ENCODE measurements at places on chromosomes 2 and 18.

GRCh38 chr2:75074228-75074627 is 115.8 kb downstream of the POLE4 start:
- no peak for DNase-seq

DNA sequence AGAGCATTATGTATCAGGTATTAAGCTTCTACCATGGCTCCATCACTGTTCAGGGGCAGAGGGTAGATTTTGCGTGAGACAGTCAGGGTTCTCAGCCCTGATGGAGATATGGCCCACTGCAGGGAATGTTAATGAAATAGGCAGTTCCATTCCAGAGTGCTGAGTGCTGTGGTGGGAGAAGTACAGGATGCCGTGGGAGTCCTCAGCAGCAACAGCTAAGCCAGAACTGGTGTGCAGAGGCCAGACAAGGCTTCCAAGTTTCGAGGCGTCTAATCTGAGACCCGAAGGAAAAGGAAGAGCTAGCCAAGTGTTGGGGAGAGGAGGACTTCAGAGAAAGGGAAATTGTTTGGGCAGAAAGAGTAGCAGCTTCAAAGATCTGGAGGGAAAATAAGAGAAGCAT is 30.2 kb upstream of the MAPRE2 start:
- DNase-seq: no peak

DNA sequence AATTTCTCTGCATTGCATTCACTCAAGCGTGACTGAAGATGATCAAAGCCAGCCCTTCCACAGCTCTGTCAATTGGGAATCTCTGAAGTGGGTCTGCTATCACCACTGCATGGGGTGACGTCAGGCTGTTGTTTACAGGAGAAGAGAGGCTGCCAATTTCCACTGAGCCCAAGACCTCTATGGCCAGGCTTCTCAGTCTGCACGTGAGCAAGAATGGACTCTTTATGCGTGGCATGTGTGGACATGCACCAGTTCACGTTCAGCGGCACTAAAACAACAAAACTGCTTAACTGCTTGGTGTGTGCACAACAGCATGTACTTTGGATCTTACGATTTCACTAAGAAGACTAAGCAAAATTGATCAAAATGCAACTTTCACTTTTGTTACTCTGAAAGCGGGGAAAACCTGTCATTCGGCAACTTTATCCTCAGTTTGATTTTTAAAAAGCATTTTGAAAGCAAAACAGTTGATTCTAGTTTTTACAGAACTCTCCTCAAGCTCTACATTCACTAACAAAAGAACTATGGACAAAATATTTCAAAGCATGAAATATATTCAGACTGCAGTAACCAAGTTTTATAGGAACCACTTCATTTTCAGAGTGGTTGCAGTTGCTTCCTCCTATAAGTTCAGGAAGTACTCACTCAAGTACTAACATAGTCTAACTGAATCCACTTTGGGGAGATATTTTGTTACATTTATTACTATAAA is 77.0 kb upstream of the SERTAD2 start:
- peak; percentile 92 for DNase-seq

- DNase-seq: peak; percentile 35
Observed at GRCh38 chr2:172551271-172551670, 4.6 kb upstream of the PDK1 start.

DNA sequence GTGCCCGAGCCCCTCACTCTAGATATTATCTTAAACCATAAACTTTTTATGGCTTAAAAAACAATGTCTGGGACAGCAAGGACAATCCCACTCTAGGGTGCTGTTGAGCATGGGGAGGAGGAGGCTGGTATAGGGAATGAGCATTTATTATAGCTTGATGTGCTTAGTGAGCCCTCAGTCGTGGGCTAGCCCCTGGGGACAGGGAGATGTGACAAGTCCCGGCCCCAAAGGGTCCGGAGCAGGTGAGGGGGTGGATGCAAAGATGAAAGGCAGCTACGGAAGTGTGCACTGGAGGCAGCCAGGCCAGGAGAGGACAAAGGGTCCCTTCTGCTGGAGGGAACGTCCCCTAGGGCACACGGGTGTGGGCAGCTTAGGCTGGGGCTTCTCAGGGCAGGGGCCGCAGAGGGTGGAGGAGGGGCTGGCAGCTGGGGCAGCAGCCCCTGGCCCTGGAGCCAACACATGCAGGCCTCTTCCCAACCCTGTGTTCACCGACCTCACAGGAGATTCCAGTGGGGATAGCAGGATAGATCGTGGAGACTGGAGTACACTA is 106.3 kb upstream of the GPC1 start:
- no peak for DNase-seq

- DNase-seq: no peak
Observed at GRCh38 chr2:134540990-134541389, 177.8 kb downstream of the TMEM163 start.

DNA sequence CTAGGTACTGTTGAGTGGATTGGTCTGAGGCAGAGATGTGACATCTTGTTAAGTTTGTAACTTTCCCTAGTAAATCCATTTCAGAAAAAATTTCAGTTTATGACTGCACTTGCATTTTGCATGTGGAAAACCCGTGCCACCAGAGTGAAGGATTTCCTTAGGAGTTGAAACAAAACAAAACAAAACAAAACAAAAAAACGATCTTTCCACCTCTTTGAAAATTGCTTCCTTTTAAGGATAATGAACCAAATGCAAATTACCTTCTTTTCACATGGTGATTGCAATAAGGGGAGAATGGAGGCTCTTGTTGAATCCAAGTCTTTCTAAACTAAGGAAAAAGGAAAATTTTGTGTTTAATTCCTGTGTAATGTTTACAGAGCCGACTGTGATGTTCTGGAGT is 43.2 kb downstream of the PHLPP1 start:
- no peak for DNase-seq

GRCh38 chr2:36446294-36446693 is 90.7 kb downstream of the CRIM1 start:
- DNase-seq: no peak

DNA sequence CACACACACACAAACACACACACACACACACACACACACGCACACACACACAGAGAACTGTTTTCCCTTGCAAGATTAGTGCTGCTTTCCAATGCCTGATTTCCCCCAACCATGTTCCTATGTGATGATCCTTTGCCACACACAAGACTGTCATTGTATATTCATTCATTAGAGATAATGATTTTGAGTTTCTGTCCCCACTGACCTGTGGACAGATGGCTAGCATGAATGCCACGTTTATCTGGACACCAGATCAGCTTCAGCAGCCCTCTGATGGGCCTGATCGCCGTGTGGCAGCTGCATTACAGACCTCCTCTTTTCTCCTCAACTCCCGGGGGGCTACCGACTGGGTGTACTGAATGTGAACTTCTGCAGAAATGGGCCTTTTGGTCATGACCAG is 353.0 kb downstream of the MYCN start:
- DNase-seq: no peak

- DNase-seq: no peak
Observed at GRCh38 chr18:28079883-28080282, 97.0 kb downstream of the CDH2 start.

DNA sequence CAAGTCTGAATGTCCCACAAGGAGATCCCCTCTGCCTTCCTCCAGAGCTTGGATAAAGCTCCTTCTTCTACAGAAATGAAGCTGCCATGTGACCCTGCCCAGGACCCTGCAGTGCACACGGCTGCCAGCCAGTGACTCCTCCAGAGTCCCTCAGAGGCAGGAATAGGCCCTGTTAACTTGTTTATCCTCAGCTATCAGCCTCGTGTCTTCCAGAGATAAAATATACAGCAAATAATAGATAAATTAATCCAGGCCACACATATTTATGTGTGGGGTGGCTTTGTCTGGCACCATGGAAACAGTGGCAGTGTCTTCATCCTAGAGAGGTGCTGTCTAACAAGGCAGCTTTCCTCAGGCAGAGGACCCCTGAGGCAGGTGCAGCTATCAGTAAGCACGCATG is 66.7 kb downstream of the TMEM18 start:
- DNase-seq: no peak
